Osteoblast (primary cell): ENCODE measurements at places on chromosomes 6 and 20. TPM values are rescaled to one million over a fixed set of nuclear protein-coding genes. Genes with fewer than 3 reads are reported as not detected.

Gene KCNB1
- total RNA-seq: under 0.01 TPM in 2 replicates

Gene PNLDC1
- 0.29 TPM in 1 of 2 replicates, not detected in the other for total RNA-seq

Gene ZC2HC1B
- not detected in 2 replicates for total RNA-seq

Gene BPIFB1
- total RNA-seq: not detected in 2 replicates

Gene BTNL2
- not detected in 2 replicates for total RNA-seq

Gene SNPH
- total RNA-seq: 9.4 and 10.0 TPM in 2 replicates

Gene BTN2A1
- 10.5 and 11.5 TPM in 2 replicates for total RNA-seq

Gene ACSS1
- 1.4 and 2.1 TPM in 2 replicates for total RNA-seq

Gene DAAM2
- 29.0 and 46.9 TPM in 2 replicates for total RNA-seq

Gene MAPK13
- total RNA-seq: 4.3 and 6.8 TPM in 2 replicates

Gene MAFB
- total RNA-seq: 12.1 and 12.7 TPM in 2 replicates

Gene FKBP5
- 5.1 and 6.2 TPM in 2 replicates for total RNA-seq

Gene CFB
- total RNA-seq: 16.5 and 26.8 TPM in 2 replicates

GRCh38 chr6:152720974-152721373 lies 23.3 kb downstream of the MYCT1 start:
- no peak for DNase-seq

- no peak for DNase-seq
These were observed 237.5 kb downstream of the MAFB start for GRCh38 chr20:40451552-40451951.

GRCh38 chr20:40477805-40478204 lies 211.2 kb downstream of the MAFB start:
- DNase-seq: no peak

DNA sequence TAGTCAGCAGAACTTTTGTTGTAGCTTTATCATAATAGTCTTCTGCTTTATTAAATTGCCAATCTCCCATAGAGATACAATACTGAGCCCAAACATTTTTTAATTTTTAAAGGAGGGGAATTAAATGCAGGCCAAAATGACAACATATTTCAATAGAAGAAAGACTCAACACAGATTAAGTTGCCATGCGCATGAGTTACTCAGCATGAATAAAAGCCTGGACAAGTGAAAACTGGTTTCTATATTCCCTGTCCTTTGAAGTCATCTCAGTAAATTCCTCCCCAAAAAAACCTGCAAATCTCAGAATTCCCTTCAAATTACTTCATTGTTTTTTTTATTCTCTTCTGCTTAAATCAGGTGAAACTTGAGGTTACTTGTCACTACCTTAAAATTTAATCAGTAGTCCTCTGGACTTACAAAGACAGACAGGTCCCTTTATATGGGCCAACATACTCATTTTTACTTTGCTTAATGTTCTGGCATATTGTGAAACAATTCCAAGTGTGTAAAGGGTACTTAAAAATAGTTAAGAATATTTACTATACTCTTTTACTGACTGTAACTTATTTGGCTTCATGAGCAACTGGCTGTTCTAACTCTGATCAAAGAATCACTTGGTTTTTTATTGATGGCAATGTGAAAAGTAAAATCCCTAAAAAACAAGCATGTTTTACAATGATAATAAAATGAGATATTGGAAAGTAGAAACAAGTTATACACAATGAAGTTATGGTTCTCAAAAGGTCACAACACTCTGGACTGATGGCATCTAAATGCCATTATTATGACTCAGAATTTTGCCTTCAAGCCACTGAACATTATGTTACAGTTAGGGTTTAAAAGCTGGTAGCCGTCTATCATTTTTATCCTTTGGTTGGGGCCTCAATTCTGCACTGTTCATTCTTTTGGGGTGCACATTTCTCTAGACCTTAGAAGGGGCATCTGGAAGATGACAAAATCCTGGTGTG lies 49.9 kb upstream of the COL21A1 start:
- DNase-seq: no peak

- DNase-seq: peak; percentile 43
These were observed 185.5 kb upstream of the AKAP12 start for GRCh38 chr6:151054306-151054705.

DNA sequence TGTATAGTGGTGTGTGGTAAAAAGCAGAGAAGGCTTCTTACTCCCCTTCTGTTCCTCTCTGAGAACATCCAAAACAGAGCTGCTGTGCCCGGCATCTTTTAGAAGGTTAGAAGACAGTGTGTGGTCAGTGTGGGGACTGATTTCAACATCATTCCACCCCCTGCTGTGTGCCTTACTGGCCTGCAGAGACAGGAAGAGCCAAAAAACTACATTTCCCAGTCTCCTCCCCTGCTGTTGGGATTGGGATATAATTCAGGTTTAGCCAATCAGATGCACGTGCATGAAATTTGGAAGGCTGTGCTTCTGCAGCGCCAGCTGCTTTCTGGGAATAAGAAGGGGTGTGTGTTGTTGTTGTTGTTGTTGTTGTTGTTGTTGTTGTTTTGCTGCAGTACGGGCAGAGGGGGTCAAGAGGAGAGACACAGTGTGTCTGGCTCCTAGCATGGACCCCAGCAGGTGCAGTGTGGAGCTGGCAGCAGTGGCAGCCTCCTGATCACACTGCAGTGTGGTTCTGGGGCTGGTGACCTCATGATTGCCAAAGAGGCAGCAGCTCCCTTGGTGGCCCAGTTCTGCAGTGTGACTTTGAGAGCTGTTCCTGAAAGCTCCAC lies 74.7 kb downstream of the MRPL14 start:
- DNase-seq: peak; percentile 87

DNA sequence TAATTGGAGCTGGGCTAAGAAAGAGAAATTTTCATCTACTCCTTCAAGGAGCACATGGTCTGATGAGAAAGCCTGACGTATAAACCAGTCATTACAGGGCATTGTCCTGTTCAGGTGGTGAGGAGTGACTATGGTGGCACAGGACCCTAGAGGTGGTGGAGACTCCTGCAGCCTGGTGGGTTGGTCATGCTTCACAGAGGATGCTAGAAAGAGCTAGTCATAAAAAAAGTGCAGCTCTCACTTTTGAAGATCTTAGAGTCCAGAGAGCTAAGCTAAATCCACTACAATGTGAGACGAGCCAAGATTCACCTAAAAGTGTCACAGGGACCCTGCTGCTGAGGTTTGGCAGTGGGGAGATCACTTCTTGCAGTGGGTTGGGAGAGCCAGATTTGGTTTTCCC lies 9.8 kb upstream of the ZNF831 start:
- peak; percentile 77 for DNase-seq

- DNase-seq: no peak
These were observed 126.2 kb downstream of the CD164 start for GRCh38 chr6:109255946-109256640.

GRCh38 chr20:1003920-1004697 lies 2.0 kb upstream of the RSPO4 start:
- peak; percentile 84 for DNase-seq

DNA sequence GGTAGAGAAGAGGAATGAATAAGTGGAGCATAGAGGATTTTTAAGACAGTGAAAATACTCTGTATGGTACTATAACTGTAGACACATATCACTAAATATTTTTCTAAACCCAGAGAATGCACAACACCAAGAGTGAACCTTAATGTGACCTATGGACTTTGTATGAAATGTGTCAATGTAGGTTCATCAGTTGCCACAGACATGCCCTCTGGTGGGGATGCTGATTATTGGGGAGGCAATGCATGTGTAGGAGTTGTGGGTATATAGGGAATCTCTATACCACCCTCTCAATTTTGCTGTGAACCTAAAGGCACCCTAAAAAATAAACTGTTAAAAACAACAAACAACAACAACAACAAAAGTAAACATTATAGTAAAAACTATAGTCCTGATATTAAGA lies 293.7 kb downstream of the RNF144B start:
- no peak for DNase-seq

DNA sequence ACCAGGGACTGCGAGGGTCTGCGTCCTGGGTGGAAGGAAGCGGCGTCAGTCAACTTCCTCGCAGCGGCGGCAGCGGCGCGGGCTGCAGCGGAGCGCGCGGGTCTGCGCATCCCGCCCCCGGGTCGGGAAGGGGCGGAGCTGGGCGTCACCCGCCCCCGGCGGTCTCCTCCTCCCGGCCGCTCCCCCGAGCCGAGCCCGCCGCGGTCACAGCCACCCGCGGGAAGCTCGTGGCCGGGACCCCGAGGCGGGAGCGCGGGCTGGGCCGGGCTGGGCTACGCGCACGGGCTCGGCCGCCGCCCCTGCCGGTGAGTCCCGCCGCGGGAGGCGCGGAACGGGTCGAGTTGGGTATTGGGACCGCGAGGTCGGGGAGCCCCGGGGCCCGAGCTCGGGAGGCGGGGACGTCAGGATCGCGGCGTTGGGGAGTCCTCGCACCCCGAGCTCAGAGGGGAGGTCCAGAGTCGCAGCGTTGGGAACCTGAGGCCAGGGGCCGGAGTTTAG lies at the start of gene PAQR8:
PAQR8 (plus strand) TSS at position 207 of the 498 bp plus-strand sequence. CDS start 41,063 bp downstream, outside the sequence.
- peak; percentile 98 for DNase-seq

GRCh38 chr6:96611342-96611991 lies 48.5 kb downstream of the FHL5 start:
- no peak for DNase-seq

DNA sequence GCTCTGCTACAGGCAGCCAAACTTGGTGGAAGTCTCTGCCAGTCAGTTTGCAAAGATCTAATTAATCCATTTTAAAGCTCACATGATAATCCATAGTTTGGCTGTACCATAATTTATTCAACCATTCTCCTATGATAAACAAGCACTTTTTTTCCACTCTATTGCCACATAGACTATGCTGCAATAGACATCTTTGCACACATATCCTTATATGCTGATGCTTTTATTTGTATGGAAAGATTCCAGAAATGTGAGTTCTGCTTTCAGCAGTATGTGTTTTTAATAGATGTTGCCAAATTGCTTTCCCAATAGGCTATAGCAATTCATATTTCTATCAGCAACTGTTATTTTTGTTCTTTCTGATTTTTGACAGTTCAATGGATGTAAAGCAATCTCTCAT lies 628.0 kb downstream of the KIF16B start:
- no peak for DNase-seq

- no peak for DNase-seq
These were observed 68.4 kb downstream of the RPP40 start for GRCh38 chr6:4935486-4935885.

DNA sequence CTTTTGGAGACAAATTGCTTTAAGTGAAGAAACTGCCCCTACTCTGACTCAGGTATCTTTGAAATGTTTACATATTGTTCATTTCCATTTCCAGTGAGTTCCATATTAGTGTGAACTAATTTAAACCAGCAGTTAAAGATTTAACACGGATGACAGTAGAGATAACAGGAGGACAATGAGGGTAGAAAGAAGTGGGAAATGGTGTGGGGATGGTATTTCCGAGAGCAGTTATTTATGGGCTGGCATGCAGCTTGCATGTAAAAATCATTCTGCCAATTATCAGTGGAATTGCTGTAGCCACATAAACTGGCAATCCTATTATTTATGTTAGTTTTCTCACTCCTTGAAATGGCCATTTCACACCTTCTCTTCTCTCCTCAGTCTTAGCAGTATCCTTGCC lies 8.6 kb upstream of the ADGRF5 start:
- DNase-seq: no peak

DNA sequence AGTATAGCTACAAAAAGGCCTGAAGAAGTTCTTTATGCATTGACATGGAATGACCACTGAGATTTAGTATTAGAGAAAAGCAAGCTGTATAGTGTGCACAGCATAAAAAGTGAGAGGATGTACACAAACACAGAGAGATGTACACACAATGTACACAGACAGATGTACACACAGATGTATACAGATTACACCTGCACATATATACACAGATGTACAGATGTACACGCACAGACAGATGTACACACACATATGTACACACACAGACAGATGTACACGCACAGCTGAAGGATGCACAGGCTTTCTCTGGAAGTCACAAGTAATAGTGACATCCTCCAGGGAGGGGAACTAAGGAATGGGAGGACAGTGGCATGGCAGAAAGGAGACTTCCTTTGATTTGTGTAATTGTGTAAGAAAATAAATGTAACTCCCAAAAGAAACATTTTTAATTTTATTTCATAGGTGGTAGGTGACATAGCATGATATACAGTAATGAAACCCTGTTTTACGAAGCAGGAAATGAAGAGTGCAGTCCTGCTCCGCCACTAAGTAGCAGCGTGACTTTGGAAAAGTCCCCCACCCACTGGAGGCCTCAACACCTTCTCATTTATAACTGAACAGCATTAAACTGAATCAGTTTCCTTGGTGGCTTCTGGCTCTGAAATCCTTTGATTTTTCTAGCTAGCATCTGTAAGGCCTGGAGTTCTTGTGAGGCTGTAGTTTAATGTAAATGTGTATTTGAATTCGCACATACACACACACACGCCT lies 14.1 kb downstream of the NFATC2 start:
- DNase-seq: no peak

- no peak for DNase-seq
These were observed 19.5 kb downstream of the KATNA1 start for GRCh38 chr6:149628875-149629510.

GRCh38 chr20:39291301-39291700 lies 329.2 kb downstream of the DHX35 start:
- DNase-seq: no peak

GRCh38 chr20:50110141-50111047 lies 2.6 kb downstream of the UBE2V1 start:
- no peak for DNase-seq

DNA sequence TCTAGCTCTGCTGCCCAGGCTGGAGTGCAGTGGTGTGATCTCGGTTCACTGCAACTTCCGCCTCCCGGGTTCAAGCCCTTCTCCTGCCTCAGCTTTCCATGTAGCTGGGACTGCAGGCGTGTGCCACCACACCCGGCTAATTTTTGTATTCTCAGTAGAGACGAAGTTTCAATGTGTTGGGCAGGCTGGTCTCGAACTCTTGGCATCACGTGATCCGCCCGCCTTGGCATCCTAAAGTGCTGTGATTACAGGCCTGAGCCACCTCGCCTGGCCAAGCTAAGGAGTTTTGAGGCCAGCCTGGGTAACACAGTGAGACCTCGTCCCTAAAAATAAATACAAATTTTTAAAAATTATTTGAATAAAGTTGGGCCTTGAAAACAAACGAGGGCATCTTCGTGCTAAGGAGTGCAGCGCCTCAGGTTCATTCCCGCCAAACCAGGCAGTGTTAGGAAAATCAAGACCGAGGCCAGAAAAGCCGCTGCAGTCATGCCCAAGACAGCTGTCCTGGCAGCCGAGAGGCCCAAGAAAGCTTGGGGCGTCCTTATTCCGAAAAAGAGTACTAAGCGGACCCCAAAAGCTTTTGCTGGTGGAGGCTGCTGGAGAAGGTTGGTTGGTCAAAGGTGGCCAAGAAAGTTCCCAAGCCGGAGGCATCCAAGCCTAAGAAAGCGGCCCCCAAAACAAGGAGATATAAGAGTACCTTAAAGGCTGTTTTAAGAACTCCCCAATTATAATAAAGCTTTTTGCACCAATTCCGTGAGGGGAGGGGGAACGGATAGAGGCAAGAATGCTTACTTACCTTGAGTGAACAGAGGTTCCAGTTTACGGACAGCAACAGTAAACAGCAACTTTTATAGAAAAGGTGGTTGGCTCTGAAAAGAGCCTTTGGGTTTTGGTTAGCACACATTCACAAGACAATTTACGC lies 109.0 kb downstream of the HFE start:
- no peak for DNase-seq

- no peak for DNase-seq
These were observed 113.9 kb downstream of the RIN2 start for GRCh38 chr20:19872001-19872400.

DNA sequence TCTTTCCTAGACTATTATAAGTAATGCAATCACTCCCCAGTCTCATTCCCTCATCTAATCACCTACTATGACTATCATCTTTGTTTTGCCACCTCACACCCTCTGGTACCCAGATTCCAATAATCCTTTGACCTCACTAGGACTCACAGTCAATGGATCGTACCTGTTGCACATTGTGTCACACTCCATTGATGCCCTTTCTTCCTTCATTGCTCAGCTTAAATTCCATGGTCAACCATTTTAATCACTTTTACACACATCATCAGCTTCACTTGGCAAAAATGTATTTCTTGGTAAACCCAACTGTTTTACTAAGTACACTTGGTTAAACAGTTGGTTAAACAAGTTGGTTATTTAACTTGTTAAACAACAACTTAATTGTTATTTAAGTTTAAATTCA lies 44.0 kb downstream of the CEP162 start:
- no peak for DNase-seq
